MCF 10A (cell line): ENCODE measurements at places on chromosomes 2 and 18. TPM values are rescaled to one million over a fixed set of nuclear protein-coding genes. Genes with fewer than 3 reads are reported as not detected.

DNA sequence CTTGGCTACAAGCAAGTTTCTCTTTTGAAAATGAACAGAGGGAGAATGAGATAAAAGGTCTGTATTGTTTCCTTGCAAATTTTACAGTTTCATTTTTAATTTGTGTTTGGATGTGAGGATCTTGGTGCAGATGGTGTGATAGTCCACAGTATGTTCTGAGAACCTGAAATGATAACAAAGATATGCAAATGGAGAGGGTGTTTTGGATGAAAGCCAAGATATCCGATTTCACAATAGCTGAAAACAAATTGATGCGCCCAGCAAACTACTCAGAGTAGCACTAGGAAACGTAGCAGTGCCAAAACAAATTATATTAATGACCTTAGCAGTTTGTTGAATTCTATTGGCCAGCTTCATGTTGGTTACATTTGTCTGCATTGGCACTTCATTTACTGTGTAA, 683.5 kb downstream of the TMEM182 start:
- DNase-seq = no peak

DNA sequence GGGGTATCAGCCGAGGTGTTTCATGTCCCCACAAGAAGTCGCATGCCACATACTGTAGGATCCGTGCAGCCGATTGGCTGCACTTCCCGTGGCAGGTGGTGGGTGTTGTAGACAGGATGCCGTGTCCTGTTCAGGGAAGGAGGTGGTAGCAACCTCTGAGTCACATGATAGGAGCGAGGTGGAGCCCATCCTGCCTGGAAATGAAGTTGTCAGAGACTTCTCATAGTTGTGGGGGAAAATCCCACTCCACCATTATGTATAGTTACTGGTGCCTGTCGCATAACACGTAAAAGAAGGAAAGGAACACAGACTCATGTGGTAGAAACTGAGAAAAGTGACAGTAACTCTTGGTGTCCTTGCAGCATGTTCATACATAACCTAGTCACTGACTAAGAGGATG, 91.4 kb upstream of the IL1R2 start:
- DNase-seq = no peak

GRCh38 chr18:54222922-54223567, 1.4 kb downstream of the MBD2 start:
- no peak for DNase-seq

The PELI1 gene
- total RNA-seq = 13.5 and 16.3 TPM in 2 replicates

The LRP1B gene
- total RNA-seq = not detected in 2 replicates

The PMAIP1 gene
- total RNA-seq = 21.7 and 28.0 TPM in 2 replicates

DNA sequence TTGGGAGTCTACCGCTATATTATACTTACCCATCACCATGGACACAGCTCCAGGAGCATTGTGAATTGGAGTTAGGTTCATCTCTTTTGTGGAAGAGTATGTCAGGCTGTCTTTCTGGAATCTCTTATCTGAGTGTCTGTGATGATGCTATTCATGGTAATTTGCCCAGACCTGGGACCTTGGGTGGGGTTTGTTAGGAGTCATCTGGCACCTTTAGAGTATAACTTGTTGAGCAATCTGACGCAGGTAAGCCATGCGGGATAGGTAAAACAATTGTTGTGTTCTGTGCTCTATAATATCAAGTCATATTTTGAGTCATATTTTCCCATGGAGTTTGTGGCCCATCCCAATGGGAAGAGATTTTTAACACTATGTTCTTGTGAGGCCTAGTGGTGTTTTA, 49.7 kb upstream of the MAPRE2 start:
- DNase-seq = peak; percentile 80

GRCh38 chr2:54999182-54999581, 51.1 kb downstream of the RTN4 start:
- DNase-seq = peak; percentile 68

The FAM124B gene
- not detected in 2 replicates for total RNA-seq

DNA sequence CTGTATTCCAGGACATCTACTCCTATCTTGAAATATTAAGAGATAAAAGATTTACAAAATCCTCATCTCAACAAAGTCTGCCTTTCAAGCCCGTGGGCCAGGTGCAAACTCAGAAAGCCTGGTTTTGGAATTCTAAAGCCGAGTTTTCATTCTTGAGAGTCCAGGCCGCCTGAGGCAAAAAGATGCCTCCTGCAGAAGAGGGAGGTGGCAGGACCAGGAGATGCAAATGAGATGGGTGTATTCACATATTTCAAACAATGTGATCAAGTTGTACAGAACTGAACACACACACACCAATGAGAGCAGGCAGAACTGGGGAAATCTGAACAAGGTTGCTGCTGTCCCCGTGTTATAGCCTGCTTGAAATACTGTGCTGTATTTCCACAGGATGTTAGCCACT, 7.7 kb upstream of the HS6ST1 start:
- no peak for DNase-seq
